ENCODE measurements at places on chromosomes 1 and 21. TPM values are rescaled to one million over a fixed set of nuclear protein-coding genes. Genes with fewer than 3 reads are reported as not detected.

Gene CIART
- 2.0 TPM for total RNA-seq

Gene RAB25
- total RNA-seq = not detected

Gene TNFRSF8
- total RNA-seq = 0.16 TPM

Gene GJA4
- not detected for total RNA-seq

Gene LHX8
- not detected for total RNA-seq

Gene C1orf216
- 37.5 TPM for total RNA-seq

Gene SLC1A7
- total RNA-seq = 0.21 TPM

Gene TMEM222
- total RNA-seq = 37.8 TPM

Gene KRTAP6-3
- total RNA-seq = not detected

Gene ZNF593OS
- not detected for total RNA-seq

Gene OR2L2
- not detected for total RNA-seq

Gene SLC26A9
- not detected for total RNA-seq

Gene GBP3
- total RNA-seq = 26.9 TPM

Gene CADM3
- 1.4 TPM for total RNA-seq

Gene CELA2B
- total RNA-seq = 0.78 TPM

Gene MORN1
- total RNA-seq = 8.8 TPM

Gene HSD3B2
- not detected for total RNA-seq

Gene MAP3K7CL
- 57.4 TPM for total RNA-seq

Gene OR2M2
- total RNA-seq = not detected

Gene C1orf94
- not detected for total RNA-seq

Gene DNAH14
- 25.2 TPM for total RNA-seq

Gene SPRR1B
- not detected for total RNA-seq

Gene BATF3
- total RNA-seq = 0.94 TPM

Gene STUM
- total RNA-seq = 0.16 TPM

Gene KCNK2
- total RNA-seq = 8.7 TPM

Gene SYNC
- 152 TPM for total RNA-seq

Gene RPS6KA1
- total RNA-seq = 7.2 TPM

Gene LAX1
- not detected for total RNA-seq

Gene KCNJ6
- 18.3 TPM for total RNA-seq

Gene NR5A2
- not detected for total RNA-seq

Gene PTPN7
- not detected for total RNA-seq

Gene YBEY
- 21.5 TPM for total RNA-seq

Gene SPRR3
- not detected for total RNA-seq

Gene CELA3B
- not detected for total RNA-seq

Gene CD34
- 7.9 TPM for total RNA-seq

Gene KIF14
- 0.36 TPM for total RNA-seq

Gene MIB2
- total RNA-seq = 88.3 TPM

Data from myocyte (in vitro differentiated cells).